ENCODE measurements at places on chromosomes 1 and 21.

GRCh38 chr1:198054510-198054909 lies 102.3 kb upstream of the NEK7 start:
- DNase-seq: no peak

DNA sequence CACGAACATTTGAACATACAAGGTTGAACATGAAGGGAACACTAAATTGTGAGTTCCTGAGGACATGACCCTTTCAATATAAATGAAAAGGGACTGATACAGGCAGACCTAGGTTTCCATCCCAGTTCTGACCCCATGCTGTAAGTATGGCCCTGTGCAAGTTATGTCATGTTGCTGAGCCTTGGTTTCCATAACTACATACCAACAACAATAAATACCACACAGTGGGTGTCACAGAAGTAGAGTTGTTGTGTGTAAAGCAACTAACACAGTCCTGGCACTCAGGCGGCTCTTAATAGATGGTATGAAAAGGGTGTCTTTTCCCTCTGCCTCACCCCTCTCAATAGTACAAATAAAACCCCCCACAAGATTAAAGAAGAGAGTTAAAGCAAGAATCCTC lies 140.8 kb downstream of the LMX1A start:
- no peak for DNase-seq

- DNase-seq: no peak
Measured at GRCh38 chr1:233728721-233729120, 114.8 kb downstream of the KCNK1 start.

- no peak for DNase-seq
Measured at GRCh38 chr21:17598437-17598836, 14.3 kb downstream of the BTG3 start.

- no peak for DNase-seq
Measured at GRCh38 chr1:1565340-1565739, 9.3 kb downstream of the SSU72 start.

DNA sequence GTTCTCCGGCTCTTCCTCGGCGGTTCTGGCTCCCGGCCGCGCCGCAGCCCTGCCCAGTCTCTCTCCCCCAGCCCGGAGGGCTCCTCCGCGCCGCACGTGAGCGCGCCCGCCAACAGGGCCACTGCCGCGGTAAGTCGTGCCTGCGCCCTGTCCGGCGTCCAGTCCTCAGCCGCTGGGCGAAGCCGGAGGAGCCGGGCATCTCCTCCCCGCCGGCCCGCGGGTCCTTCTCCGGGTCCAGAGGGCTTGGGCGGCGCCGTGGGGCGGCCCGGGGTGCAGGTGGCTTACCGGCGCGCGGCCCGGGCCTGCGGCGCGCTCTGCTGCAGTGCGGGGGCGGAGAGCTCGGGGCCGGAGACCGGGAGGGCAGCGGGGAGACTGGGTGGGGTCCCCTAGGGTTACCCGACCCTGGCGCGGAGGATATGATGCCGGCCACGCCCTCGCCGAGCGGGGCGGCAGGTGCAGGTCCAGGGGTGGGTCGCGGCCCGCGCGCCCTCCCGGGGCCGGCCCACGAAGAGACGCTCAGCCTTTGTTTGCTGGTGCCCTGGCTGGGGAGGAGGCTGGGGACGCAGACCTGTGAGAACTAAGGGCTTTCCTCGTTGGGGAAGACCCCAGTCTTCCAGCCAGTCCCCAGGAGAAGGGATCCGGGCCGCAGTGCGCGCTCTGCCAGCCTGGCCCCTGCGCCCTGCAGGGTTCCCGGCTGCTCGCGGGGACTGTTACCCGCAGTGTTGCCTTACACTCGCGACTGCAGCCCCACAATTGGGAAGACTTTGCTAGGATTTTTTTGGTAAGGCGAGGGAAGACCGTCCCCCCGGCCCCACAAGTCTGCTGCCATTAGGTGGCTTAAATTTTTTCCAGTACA lies at the start of gene DOP1B:
DOP1B (plus strand) TSS at position 10 of the 856 bp plus-strand sequence. CDS start 7,910 bp downstream, outside the sequence.
- DNase-seq: no peak

GRCh38 chr1:152189657-152190442 lies 30.8 kb upstream of the RPTN start:
- no peak for DNase-seq

- DNase-seq: no peak
Measured at GRCh38 chr1:223662943-223663342, 2.6 kb downstream of the CAPN8 start.

- no peak for DNase-seq
Measured at GRCh38 chr1:41435570-41436178, 48.8 kb downstream of the EDN2 start.

DNA sequence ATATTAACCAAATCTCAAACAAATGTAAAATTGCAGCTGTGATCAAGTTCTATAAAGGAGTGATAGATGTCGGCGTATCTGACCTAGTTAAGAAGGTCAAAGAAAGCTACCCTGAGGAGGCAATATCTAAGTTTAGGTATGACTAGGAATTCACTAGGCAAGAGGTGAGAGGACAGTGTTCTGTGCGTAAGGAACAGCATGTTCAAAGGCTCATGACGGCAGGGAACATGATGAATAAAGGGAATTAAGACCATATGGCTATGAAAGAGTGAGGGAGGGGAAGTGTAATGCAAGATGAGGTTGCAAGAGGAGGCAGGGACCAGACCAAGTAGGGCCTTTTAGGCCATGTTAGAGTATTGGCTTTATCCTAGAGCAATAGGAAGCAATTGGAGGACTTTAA lies 8.6 kb downstream of the LIX1L start:
- no peak for DNase-seq

DNA sequence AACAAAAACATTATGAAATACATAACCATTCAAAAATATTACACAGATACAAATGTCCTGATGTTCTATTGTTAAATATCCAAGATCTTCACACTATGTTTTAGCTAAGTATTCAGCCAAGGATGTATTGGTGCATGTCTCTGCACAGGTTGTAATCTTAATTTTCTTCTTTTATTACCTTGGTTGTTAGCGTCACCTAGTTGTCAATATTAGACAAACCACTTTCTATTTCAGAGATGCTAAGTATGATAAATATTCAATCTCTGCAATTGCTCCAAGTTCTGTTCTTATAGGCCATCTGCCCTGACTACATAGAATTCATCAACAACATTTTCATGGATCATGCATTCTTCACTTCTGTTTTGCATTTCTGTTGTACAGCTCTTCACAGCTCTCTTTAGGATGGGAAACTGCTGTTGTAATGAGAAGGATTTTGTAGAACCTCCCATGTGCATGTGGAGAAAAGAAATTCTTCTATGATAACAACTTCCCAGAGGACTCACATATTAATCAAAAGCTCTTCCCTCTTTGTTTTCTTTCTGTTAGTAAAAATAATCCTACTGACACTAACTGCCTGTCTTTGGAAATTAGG lies 380.1 kb downstream of the NUF2 start:
- DNase-seq: no peak

Measured in esophagus muscularis mucosa (tissue), 4 donors.